GM12892 (cell line): ENCODE measurements at places on chromosomes 1 and 21.

GRCh38 chr1:31422505-31423319 is 9.7 kb downstream of the SERINC2 start:
- DNase-seq = peak; percentile 56

GRCh38 chr1:193366764-193367507 is 180.5 kb upstream of the B3GALT2 start:
- DNase-seq = no peak

DNA sequence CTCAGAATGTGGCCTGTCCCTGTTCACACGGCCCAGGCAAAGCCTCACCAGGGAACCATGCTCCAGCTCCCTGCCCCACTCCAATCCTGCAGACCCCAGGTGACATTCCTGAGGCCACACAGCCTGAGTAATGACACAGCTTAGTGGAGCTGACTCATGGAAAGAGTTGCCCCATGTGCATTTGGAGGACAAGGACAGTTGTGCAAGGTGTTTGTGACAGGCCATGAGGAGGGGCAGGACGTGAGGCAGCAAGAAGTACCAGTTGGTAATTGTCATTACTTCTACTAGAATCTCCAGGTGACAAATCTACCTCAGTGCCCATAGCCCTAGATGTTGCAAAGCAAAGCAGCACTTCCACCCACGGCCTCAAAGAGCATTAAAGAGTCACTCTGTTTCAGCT is 15.2 kb downstream of the PRR9 start:
- DNase-seq = no peak

DNA sequence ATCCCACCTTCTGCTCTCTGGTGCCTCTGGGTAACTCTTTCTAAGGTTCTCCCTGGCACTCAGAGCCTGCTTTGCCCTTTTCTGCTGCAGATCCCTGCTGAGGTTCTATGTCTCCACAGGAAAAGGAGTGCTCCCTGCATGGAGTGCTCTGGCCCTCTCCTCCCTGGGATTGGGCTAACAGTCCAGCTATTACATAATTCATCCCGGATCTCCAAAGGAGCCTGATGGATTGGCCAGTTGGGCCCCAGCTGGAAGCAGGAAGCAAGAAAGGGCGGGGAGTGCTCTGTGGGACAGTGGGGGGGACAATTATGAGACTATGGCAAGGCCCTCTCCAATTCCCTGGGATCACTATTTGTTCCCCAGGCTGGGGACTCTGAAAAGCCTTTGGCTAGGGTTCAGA is 51.9 kb upstream of the GOLT1A start:
- DNase-seq = no peak

DNA sequence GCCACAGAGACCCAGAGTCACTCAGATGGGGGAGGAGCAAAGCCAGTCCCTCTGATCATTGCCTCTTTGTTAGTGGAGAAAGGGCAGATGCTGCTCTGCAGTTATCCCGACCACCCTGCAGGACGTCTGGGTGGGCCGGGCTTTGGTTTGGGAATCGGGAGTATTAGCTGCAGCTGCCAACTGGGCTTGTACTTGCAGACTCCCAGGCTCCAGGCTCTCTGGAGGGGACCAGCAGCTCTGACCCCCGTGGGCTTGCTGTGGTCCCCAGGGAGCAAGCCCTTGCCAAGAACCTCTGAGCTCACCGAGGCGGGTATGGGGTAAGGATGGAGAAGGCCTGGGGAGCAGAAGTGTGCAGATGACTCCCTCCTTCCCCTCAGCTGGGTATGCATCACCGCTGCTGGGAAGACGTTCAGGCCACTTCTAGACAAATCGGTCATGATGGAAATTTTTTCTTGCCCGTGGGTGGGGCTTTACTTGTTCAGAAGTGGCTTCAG is 21.6 kb downstream of the MAPKAPK2 start:
- no peak for DNase-seq

DNA sequence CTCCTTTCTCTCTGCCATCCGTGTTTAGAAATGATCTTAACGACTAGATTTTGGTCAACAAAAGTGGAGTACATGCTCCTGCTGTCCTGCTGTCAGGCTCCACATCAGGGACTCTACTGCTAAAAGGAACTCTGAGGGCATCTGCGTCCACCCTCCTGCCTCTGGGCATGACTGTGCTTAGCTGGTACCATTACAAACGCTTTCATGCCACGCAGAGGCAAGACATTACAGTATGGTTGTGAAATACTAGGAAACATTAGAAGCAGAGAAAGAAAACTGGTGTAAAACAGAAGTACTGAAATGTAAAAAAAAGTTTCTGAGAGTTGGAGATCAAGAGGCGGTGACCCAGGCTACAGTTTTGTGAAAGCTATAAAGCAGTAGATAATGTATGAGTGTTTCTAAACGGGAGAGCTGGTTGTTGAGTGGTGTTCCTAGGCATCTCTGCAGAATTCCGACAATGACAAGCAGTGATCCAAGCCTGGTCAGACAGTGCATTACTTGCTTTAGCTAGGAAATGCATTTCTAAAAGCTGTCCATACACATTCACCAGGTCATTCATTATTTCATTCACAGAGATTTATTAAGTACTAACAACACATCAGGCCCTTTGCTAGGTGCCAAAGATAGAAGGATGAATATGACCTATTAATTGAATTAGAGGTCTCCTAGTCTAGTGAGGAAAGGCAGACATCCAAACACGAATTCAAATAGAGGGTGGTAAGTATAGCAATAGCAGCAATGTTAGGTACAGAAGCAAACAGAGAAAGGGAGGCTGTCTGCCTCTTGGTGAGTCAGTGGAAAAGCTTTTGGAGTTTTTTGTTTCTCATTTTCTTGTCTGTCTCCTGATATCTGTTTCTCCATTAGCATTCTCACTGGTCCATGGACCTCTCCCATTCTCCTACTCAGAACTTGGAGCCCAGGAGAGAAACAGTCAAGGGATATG is 401.9 kb downstream of the LMO4 start:
- DNase-seq = no peak

DNA sequence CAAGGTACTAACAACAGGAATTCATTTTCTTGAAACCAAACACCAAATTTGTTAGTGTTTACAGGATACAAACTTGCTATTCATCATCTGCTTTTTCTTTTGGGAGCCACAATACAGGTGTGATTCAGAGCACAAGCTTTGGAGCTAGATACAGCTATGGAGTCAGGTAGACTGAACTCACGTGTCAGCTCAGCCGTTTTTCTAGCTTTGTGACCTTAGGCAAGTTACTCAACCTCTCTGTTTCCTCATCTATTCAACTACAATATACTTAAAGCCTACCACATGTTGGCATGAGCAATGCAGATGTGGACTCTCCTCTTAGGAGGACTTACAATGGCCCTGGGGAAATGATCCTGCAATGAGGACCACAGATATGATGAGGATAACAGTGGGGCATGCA is 6.3 kb downstream of the HTR1D start:
- no peak for DNase-seq

DNA sequence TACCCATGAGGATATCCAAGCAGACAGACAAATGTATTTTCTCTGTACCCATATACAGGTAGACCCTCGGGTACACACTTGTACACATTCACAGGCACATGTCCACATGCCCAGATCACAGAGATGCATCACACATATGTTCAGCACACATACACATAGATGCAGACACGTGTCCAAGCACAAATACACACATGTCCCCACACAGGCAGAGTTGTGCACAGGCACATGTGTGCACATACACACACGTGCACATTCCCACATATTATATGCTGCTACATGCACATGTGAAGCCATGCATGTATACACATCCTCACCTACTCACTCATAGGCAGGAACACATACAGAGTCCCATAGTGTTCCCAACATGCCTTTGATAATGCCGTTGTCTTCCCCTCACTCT is 219.5 kb downstream of the GRIK3 start:
- no peak for DNase-seq

DNA sequence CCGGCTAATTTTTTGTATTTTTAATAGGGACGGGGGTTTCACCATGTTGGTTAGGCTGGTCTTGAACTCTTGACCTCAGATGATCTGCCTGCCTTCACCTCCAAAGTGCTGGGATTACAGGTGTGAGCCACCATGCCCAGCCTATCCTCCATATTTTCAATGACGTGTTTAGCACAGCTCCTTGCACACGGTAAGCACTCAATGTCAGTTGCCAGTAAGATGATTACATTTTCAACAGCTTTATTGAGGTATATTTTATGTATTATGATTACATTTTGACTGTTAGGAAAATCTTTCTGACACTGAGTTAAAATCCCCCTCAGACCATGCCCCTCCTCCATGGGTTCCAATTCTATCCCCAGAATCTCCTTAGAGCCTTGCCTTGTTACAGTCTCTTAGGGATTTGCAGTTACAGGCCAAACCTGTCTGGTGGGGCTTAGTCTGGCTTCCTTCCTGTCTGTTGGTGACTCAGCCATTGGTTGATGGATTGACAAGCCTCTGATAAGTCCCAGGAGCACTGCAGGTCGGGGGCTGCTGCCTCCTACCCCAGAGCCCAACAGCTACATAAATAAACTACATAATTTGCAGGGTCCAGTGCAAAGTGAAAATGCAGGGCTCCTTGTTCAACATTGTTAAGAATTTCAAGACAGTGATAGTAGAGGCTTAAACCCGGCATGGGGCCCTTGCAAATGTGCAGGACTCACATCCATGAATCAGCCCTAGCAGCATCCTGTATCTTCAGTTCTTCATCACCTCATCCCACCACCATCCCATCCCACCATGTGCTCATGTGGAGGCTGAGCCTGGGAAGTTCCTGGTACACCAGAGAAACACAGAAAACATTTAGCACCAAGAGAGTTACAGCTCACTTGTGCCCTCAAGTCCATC is 23.4 kb downstream of the COA7 start:
- DNase-seq = no peak

GRCh38 chr1:221184131-221184794 is 305.0 kb downstream of the HLX start:
- no peak for DNase-seq

DNA sequence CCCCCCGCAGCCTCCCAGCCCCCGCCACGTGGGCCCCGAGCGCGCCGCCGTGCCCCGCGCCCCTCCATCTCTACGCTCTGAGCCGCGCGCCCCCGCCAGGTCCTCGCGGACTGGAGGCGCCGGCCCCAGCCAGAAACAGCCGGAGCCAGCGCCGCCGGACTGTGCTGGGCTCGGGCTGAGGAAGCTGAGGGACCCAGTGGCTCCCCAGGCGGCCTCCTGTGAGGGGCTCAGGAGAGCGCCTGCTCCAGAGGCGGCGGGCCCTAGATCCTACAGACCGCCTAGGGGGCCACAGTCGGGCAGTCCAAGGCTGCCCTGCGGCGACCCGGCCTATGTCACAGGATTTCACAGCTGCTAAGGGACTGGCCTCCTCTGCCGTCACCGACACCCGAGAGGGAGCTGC is 82.1 kb downstream of the NENF start:
- DNase-seq = no peak

GRCh38 chr1:184823080-184823479 is 68.4 kb upstream of the EDEM3 start:
- DNase-seq = no peak

DNA sequence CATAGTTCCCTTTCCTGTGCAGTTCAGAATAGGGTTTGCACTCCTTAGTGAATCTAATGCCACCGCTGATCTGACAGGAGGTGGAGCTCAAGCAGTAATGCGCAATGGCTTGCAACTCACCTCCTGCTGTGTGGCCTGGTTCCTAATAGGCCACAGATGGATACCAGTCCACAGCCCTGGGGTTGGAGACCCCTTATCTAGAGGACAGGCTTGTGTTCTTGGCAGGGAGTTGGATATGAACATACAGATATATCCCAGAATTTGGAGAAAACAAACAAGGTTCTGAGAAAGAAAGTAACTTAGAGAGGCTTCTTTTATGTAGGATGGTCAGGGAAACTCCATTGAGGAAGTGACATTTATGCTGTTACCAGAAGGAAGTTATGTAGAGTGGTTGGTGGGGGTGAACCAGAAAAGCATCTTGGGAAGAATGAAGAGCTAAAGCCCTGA is 5.1 kb upstream of the PTPRC start:
- no peak for DNase-seq

- no peak for DNase-seq
These were observed 59.9 kb upstream of the QSOX1 start for GRCh38 chr1:180094705-180095295.

- DNase-seq = no peak
These were observed 262.2 kb upstream of the POU3F1 start for GRCh38 chr1:38308780-38309179.

DNA sequence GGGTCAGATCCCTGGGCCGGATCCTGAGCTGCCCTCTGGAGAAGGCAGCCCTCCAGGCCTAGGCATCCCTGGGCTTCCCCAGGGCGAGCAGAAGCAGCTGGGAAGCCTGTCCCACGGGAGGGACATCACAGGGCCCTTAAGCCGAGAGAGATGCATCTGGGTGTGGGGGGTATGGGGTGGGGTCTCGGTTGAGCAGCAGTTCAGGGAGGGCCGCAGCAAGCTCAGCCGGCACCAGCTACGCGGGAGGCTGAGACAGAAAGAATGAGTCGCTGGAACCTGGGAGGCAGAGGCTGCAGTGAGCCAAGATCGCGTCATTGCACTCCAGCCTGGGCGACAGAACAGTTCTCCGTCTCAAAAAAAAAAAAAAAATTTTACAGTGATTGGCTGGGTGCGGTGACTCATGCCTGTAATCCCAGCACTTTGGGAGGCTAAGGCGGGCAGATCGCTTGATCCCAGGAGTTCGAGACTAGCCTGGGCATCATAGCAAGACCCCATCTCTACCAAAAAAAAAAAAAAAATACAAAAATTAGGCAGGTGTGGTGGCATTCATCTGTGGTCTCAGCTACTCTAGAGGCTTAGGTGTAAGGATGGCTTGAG is 37.7 kb downstream of the RRP1 start:
- DNase-seq = no peak

DNA sequence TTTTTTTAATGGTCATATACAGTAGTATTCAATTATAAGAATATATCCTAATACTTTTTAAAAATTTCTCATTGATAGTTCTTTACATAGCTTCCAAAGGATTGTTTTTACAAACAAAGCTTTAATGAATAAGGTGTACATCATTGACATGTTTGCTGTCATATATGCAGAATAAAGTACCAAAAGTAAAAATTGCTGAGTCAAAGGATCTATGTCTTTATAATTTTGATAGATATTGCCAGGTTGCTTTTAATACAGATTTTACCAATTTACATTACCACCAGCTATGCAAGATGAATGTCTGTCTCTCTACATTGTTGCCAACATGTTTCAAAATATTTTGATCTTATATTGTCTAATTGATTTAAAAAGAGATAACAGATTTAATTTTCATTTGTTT is 173.9 kb upstream of the FAM78B start:
- DNase-seq = no peak

- no peak for DNase-seq
These were observed 23.1 kb downstream of the RHBDL2 start for GRCh38 chr1:38918568-38918967.

DNA sequence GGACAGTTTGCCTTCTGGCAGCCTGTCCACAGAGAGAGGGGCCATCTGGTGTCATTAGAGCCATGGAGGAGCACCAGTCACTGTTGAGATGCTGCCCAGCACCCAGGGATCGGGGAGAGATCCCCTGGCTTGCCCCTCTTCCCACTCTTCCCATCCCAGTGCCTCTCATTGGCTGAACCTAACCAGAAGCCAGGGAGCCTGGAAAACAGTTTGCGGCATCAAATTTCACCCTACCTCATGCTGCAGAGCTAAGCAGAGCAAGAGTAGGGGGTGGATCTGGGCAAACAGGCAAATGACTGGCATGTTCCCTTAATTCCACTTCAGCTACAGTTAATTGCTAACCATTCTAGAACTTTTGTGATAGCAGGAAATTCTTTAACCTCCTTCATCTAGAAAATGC is 19.1 kb downstream of the TRAF5 start:
- DNase-seq = no peak

GRCh38 chr1:18549906-18550305 is 69.2 kb downstream of the KLHDC7A start:
- no peak for DNase-seq
